ENCODE measurements at places on chromosomes 4 and X. TPM values are rescaled to one million over a fixed set of nuclear protein-coding genes. Genes with fewer than 3 reads are reported as not detected.
A peak's percentile ranks its signal among the peaks of the same experiment; 100 is the strongest.

GRCh38 chr4:142351958-142352357 is 494.1 kb downstream of the INPP4B start:
- no peak for DNase-seq

DNA sequence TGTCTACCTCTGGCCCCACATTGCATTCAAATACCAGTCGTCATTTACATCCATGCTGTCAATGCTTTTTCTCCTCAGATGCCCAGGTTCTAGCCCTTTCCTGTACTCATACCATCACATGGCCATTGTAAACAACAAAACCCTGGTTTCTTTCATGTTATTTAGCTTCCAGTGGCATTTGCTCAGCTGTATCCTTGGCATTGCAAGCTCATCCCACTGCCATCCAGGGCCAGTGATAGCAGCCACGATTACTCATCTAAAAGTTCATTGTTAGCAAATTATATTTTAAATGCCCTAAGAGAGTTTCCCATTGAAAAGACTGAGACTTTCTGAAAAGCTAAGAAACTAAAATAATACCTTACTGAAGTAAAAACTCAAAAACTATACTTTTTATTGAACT is 34.0 kb downstream of the VEGFC start:
- DNase-seq = no peak

GRCh38 chrX:134373736-134374135 is 86.2 kb upstream of the HPRT1 start:
- no peak for DNase-seq

- DNase-seq = no peak
Observed at GRCh38 chrX:9888953-9889470, 78.1 kb upstream of the CLDN34 start.

DNA sequence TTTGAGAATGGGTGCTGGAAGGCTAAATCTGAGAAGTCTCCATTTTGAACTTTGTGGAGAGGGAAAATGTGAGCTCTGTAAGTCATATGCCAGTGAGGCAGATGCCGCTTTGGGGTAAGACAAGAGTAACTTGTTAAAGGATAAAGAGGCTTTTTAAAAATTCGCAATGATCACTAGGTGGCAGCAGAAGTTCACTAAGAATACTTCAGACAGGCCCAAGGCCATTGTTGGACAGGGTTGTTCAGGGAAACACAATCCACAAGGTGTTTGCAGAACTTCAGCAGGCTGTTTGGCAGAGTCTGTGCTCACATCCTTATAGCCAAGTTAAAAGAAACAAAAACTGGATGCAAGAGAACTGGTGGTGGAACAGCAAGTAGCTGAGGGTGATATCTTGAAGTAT is 13.7 kb upstream of the PIGA start:
- DNase-seq = peak; percentile 46

DNA sequence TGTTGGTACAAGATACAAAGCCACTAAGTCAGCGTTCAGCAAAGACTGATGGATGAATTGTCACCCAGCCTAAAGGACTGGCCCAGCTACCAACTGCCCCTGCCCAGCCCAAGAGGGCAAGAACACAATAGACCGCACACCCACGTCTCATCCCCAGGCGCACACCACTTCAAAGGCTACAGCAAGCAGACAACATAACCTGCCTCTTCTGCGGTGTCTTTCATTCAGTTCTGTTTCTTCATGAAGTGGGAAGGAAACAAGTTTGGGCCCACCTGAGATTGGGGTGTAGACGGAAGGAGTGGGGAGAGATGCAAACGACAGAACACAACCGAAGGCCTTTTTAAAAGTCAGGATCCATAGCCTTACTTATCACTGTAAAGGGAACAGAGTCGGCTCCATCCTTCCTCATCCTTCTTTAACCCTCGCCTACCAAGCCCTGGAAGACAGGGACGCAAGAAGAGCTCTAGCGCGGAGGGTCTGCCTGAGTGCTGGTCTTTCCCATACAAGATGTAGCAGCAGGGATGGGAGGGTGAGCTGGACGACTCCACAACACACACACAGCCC is 691 bp downstream of the SCARB2 start:
- DNase-seq = no peak

GRCh38 chr4:8370106-8370787 is 70.3 kb downstream of the ACOX3 start:
- DNase-seq = no peak

GRCh38 chr4:36773467-36773866 is 471.1 kb upstream of the NWD2 start:
- no peak for DNase-seq

GRCh38 chr4:8364141-8364540 is 76.4 kb downstream of the ACOX3 start:
- no peak for DNase-seq

GRCh38 chrX:20452487-20452886 is 185.8 kb upstream of the RPS6KA3 start:
- DNase-seq = no peak

DNA sequence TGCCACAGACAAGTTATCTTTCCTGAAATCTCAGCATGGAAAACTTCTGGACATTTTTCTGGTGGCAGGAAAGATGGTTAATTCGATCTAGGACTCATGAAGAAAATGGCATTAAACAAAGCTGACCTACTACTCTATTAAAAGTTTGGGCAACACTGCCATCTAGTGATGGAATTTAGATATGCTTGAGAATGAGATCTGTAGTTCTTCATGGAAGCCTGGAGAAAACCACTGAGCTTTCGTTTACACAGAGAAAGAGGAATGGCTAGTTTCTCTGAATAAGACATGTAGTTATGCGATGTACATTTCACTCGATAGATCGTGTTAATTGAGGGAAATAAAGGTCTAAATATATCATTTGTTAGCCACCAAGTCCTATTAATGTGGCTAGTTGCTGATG is 51.7 kb upstream of the CHRDL1 start:
- no peak for DNase-seq

DNA sequence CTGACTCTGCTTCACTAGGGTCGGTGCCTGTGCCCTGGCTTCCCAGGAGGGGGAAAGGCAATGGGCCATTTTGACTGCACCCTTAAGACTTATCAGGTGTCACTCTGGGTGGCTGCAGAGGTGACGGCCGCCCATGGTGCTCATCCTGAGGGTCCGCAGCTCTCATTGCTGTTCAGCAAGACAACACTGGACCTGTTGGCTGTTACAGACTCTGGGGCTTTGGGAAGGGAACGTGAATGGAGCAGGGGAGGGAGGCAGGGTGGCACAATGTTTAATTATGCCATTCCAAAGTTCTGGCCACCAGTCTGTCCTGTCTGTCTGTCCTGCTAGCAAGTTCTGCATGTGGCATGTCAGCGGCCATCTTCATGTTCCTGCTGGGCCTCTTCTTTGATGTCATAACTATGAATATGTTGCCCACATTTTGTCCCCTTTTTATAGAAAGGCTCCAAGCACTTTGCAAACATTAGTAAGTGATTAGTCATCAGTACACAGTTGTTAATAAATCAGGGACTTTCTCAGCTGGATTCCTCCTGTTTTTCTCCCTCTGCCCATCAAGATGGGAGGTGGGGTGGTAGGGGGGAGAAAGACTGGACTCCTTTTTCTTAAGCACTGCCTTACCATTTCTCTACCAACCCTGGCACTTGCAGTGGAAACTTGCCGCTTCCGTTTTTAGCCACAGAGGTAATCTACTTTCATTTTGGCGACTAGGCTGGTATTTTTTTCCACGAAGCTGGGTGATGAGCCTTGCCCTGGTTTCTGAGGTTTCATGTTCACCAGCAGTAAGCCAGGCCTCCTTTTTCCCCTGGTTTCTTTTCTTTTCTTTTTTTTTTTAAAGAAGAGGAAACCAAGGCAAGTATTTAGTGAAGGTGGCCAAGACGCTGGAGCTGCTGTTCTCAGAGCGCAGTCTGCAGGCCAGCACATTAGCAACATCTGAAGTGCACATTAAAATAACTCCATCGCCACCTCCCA is 88.6 kb upstream of the TRIM2 start:
- DNase-seq = no peak

DNA sequence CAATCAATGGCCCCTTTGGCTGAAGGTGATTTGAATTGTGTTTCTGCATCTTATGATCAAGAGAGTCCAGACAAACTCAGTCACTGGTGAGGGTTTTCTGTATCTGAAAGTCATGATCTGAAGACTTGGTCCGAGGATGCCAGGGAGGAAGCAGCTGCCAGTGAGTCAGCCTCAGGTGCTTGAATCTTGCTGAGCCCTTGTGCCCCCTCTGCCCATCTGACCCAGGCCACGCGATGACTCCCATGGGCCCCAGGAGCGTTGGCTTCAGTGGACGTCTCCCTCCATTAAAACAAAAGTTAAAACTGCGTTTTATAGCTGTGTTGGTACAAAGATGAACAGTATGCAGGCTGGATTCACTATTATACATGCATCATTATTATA is 62.0 kb downstream of the HTRA3 start:
- DNase-seq = no peak

GRCh38 chr4:123133397-123134050 is 211.1 kb upstream of the NUDT6 start:
- no peak for DNase-seq

DNA sequence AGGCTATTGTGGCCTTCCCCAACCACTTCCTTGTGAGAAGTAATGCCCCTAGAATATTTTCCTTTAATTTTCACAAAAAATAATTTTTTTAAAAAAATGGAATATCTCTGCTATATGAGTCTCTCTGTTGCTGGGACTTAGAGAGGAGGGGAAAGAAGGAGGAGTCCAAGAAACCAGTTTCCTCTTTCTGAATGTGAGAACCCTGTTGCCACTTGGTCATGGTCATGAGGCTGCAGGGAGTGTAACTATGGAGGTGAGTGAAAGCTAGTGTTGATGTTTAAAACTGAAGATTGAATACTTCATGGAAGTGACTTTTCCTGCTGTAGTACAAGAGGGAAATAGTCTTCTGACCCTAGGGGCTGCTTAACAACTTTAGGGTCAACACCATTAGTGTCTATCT is 20.4 kb downstream of the KIAA1210 start:
- DNase-seq = no peak

- DNase-seq = no peak
Observed at GRCh38 chrX:43278440-43278839, 377.7 kb upstream of the MAOA start.

Gene CSAG1
- not detected for total RNA-seq

Gene GPR82
- total RNA-seq = 0.26 TPM

Gene TGIF2LX
- total RNA-seq = not detected

Gene UGT8
- total RNA-seq = 2.2 TPM

Gene TREX2
- total RNA-seq = 2.1 TPM

Gene ADH1A
- total RNA-seq = not detected

Gene PLP1
- 2.1 TPM for total RNA-seq

Gene APBB2
- 52.6 TPM for total RNA-seq

Gene ADGRL3
- total RNA-seq = 17.9 TPM

Gene FDCSP
- total RNA-seq = not detected
